ENCODE measurements at places on chromosomes 2 and 18.
A peak's percentile ranks its signal among the peaks of the same experiment; 100 is the strongest.

DNA sequence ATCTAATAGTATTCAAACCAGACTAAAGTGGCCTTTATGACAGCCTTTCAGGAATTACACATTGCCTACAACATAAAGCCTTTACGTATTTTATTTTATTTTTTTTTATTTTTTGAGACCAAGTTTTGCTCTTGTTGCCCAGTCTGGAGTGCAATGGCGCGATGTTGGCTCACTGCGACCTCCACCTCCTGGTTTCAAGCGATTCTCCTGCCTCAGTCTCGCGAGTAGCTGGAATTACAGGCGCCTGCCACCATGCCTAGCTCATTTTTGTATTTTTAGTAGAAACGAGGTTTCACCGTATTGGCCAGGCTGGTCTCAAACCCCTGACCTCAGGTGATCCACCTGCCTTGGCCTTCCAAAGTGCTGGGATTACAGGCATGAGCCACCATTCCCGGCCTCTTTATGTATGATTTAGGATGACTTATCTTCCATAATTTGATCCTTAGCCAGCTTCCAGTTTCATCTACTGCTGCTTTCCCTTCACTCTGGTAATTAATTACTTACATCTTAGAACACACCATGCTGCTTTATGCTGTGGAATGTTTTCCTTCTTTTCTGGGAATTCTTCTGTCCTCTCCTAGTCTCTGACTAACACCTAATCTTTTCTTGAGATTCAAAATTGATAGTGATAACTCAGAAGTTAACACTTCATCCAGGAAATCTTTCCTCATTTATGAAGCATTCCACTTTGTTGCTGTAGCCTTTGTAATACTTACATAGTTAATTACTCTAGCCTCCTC, 2.6 kb downstream of the USP14 start:
- no peak for DNase-seq

DNA sequence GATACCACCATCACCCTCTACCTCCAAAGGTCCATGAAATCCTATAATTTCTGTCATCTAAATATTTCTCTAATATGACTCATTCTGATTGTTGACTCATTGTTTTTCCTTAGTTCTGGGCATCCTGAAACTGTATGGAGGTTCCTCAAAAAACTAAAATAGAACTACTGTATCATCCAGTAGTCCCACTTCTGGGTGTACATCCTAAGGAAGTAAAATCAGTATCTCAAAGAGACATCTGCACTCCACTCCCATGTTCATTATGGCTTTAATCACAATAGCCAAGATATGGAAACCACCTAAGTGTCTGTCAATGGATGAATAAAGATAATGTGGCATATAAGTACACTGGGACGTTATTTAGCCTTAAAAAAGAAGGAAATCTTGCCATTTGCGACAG, 125.8 kb upstream of the MYO3B start:
- no peak for DNase-seq

DNA sequence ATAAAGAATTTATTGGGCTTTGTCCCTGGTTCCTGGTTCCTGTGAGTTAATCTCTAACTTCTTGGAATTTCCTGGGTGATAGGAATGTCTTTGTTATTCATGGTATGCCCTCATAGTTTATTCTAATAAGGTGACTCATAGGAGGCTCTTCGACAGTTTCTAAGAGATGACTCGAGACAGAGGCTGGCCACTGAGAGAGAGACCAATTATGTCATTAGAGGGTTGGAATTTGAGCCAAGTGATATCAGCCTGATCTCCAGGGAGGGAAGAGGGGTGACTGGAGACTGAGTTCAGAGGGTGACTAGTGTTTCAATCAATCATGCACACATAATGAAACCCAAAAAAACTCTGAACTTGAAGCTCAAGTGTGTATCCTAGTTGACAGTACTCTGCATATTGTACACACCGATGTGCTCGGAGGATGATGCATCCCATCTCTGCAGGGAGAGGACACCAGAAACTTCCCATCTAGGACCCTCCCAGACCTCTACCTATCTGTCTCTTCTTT, 185.7 kb downstream of the MTCL1 start:
- DNase-seq, result peak; percentile 88

GRCh38 chr2:160906878-160907277, 253.3 kb upstream of the TANK start:
- DNase-seq, result no peak

DNA sequence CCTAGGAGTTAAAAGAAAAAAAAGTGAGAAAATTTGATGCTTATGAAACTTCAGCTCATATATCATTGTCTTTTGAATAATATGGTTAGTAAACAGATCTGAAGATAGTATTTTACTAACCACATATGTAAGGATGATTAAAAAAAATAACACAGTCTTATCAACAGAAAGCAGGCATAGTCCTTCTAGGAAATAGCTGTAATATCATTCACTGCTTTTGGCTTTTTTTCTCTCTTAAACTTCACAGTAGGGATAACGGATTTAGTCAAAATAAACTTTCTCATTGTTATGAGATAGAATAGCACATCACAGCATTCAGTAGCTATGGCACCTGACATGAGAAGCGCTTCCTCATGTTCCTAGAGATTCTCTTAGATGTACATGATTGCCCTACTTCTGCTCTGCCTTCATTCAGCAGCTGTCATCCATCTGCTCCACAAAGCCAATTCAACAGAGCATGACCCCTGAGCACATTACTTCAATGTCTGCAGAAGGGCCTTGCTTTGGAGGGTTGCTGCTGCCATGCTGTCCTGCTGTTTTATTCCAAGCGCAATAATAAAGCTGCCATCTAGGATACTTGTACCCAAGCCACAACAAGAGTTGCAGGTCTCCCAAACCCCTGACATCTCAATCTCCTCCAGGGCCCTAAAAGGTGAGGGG, 67.0 kb downstream of the TTC21B start:
- no peak for DNase-seq

DNA sequence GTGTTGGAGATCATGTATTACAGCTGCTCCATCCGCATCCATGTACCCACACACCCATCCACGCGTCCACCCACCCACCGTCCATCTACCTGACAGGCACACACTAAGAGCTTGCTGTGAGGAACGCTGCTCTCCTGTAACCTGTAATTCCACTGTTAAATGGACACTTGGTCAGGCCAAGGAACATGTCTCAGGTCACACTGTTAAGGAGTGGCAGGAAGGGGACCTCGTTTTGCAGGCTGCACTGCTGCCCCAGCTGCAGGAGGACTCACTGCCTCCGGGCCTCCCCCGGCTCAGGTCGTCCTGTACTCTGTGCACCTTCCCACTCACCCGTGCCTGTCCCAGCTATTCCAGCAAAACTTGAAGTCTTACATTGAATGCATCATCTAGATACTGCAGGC, 170.5 kb downstream of the EIPR1 start:
- no peak for DNase-seq

DNA sequence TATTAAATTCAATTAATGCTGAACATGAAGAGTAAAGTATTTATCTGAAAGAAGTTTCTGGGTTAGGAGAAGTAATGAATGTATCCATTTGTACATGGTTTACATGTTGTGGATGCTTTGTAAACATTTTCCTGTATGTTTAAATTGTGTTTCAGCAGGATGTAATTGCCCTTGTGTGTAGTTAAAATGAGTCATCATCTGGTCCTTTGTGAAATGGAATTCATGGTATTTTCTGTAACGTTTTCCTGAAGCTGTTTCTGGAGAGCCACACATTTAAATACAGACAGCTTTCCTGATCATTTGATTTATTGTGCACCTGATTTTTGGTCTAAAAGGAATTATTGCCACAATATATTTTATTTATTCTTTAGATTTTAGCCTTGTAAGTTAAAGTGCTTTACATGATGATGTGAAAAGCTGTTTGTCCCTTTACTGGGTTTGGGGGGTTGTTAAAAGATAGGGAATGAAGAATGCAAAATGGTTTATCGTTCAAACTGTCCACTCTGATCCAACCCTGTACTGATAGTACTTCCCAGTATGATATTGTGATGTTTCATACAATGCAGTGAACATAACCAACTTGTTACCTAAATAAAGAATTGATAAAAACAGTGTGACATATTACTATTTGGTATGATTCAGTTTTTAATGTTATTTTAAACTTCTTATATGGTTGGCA, 41.7 kb upstream of the SLC3A1 start:
- DNase-seq, result peak; percentile 24

DNA sequence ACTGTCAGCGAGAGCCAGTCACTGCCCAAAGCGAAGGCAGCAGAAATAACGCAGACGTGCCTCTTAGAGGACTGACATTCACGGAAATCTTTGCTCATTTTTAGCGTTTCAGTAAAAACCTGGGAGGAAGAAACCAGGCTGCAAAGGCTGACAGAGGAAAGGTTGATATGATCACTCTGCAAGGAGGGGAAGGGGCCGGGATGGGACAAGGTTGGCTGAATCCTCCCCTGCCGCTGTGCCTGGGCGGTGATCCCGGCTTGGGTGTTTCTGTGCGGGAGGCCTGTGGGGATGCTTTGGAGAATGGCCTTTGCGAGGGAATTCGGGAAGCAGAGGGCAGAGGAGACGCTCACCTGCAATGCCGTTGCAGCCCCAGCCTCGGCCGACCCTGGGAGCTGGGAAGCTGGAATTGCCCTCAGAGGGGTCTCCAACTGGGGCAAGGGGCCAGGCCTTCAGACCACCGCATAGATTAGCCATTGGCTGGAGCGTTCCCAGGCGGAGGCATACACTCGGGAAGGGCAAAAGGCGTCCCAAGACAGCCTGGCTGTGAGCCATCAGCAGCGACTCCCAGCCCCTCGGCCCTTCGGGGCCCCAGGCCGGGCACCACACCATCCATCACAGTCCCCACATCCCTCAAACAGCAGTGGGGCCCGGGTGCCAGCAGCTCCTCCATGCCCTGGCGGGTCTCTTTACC, 111.7 kb upstream of the GPC1 start:
- DNase-seq, result no peak

DNA sequence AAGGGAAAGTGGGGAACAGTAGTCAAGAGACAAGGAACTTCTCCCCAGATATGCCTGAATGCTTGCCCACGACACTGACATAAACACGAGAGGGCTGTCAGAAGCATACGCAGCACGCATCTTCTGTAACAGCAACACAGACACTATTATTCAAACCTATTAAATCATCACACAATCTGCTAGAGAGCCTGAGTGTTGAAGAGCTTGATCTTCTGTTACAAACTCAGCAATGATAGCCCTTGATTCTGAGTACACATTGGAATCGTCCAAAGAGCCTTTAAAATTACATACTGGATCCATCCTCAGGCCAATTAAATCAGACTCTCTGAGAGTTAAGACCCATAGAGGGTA, 111.6 kb downstream of the ZNF521 start:
- no peak for DNase-seq

DNA sequence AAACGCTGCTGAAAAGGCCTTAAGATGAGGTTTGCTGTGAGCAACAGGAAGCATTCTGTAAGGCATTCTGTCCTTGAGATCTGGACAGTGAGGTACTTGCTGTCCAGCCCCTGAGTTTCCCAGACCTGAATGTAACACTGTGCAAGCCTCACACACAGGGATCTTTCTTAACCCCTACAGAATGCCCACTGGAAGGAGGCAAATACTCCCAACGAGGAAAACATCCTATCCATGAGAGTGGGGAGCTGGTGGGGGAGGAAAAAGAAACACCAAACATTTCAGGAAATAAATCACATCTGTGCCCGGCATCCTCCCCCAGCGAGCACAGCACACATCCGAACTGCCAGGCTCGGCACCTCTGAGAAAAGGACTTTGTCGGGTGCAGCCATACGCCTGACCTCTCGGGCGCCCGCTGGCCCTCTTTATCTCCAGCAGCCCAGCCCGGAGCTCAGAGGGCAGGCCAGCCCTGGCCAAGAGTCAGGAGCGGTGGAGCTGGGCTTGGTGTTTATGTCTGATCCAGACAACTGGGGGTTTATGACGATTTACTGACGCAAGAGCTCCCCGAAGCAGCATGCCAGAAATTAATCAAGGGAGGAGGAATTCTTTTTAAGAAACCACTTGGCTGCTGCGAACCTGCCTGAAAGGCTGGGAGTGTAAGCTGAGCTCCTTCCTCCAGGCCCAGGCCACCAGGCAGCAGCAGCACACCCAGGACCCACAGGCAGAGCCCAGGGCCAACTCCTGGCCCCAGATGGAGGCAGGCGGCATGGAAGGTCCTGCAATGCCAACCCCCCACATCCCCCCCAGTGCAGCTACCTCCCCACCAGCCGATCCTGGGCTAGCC, 72.2 kb downstream of the HDAC4 start:
- DNase-seq, result peak; percentile 81

GRCh38 chr2:201909961-201910361, 103.6 kb downstream of the CDK15 start:
- no peak for DNase-seq

- DNase-seq, result no peak
Observed at GRCh38 chr2:238493880-238494572, 67.3 kb downstream of the ASB1 start.

DNA sequence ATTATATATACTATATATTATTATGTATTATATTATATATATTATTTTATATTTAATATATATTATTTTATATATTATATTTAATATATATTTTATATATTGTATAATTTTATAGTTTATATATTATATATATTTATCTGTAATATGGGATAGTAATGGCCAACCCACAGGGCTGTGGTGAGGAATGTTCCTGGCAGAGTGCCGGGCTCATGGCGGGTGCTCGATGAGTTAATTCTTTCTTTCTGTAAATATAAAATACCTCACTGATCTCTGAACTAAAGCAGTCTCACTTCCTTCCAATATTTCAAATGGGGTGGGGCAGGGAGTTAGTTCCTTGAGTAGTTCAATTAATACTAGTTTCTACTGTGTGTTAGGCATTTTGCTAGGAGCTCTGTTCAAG, 389.4 kb downstream of the TSN start:
- DNase-seq, result no peak

GRCh38 chr2:200244111-200244510, 62.4 kb upstream of the SPATS2L start:
- DNase-seq, result no peak

- DNase-seq, result peak; percentile 55
Observed at GRCh38 chr18:63299837-63300745, 19.5 kb downstream of the BCL2 start.

DNA sequence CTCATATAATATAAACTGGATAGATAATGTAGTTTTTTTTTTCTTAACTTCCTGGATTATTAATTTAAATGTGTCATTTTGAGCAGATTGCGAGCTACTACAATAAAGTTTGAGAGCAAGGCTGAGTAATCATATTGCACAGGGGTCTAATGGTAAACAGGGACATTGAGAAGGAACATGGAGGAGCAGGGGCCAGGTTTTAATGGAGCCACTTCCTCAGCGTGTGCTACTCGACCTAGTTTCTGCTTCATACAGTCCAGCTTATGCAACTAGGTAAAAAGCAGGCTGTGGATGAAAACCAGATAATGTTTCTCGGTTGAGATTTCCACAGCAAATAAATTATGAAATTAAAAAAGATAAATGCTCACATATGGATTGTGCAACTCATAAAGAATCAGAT, 1915.7 kb upstream of the CELF4 start:
- DNase-seq, result no peak
